Foreskin fibroblast (primary cell): ENCODE measurements at places on chromosomes 2 and 18.

GRCh38 chr2:195622966-195623365 lies 34.1 kb upstream of the SLC39A10 start:
- no peak for DNase-seq

DNA sequence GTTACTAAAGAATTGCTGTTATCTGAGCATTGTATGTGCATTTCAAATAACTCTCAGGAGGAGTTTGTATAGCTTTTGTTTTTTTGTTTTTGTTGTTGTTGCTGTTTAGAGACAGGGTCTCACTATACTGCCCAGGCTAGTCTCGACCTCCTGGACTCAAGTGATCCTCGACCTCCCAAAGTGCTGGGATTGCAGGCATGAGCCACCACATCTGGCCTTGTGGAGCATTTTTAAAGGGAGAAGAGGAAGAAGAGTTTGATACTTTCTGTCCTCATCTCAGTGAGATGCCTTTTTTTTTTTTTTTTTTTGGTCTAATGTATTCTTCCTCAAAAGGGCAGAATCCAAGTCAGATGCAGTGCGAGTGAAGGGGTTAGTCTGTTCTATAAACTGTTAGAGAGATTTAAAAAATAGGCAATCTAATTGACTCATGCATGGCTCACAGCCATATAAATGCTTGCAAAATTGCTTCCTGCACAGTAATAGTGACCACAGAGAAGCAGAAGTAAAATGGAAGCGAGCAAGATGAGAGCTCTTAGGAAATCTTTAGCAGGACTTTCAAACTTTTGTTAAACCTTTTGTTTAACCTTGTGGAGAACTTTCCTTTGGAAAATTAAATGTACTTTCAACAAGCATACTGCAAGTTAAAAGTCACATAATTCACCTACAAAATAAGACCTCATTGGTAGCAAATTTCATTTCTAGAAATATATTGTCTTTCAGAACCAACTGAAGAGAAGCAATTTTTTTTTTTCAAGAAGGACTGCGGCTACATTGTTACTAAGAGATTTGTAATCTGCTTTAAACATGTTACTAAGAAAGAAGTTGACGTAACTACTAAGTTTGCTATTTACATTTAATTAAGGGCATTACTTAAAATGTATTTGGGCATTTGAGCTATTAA lies 52.3 kb upstream of the ROCK1 start:
- DNase-seq: peak; percentile 92

GRCh38 chr2:199414001-199414400 lies 43.7 kb downstream of the SATB2 start:
- DNase-seq: no peak

DNA sequence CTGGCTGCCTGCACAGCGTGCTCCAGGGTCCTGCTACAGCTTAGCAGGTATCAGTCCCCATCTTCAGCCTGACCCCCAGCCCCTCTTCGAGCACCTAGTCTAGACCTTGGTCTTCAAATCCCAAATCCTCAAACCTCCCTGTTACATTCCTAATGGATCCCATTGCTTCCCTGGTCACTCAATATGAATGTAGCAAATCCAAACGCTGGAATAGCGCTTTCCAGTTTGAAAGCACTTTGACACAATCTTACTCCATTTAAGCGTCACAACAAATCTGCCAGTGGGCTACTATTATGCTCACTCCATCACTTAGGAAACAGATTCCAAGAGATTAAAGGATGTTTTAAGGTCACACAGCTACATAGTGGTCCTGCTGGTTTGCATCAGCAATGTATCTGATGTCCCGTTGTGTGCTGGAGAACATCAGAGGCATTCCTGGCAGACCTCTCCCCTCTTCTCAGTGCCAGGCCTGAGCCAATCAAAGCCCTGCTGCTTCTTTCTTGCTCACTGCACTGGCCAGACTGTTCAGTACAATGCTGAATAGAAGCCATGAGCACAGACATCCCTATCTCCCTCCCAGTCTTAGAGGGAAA lies 11.1 kb upstream of the INO80C start:
- no peak for DNase-seq

- no peak for DNase-seq
These were observed 38.5 kb downstream of the PNO1 start for GRCh38 chr2:68196120-68196716.

DNA sequence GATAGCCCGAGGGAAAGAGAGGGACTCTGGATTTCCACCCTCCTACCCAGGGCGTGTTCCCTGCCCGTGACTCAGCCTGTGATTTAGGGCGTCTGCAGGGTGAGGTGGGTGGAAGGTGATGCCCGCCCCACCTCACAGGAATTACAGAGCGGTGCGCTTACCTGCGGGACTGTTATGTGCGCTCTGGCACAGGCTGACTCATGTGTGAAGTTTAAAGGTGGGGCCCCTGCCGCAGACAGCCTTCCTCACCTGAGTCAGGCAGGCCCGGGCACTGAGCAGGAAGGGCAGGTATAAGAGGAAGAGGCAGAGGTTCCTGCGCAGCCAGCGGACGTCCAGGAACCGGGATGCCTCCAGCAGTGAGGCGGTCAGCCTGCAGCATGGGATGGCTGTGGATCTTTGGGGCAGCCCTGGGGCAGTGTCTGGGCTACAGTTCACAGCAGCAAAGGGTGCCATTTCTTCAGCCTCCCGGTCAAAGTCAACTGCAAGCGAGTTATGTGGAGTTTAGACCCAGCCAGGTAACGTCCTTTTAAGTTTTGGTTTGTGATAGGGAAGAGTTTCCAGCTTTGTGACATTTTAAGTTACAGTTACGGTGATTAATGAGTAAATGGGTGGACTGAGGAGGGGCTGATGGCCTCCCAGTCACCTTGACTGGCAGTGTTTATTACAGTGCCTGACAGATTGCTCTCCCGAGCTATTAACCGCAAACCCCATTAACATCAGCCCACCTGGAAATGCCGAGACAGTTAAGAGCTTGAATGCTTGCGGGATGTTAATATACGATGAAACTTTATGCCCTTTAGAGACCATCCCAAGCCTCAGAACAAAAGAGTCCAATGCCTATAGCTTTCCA lies 141.6 kb upstream of the TTC39C start:
- DNase-seq: no peak

GRCh38 chr2:99939135-99939534 lies 203.3 kb downstream of the AFF3 start:
- no peak for DNase-seq

GRCh38 chr2:138997346-138997745 lies 217.2 kb upstream of the NXPH2 start:
- no peak for DNase-seq

DNA sequence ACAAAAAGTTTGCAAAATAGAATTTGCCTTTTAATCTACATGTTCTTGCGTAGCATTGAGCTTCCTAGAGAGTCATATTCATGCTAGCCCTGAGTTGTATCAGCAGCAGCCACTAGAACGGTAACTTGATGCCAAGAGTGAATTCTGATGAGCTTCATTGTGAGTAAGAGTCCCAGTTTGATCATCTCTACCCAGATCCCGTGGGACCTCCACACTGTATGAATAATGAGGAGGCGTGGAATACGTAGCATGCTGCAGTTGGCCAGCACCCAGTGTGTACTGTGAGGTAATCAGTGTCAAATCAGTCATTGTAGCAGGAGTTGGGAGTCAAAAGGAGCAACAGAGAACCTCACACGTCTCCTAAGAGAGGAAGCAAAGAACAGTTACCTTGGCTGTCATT lies 197.9 kb downstream of the NEDD4L start:
- peak; percentile 82 for DNase-seq

DNA sequence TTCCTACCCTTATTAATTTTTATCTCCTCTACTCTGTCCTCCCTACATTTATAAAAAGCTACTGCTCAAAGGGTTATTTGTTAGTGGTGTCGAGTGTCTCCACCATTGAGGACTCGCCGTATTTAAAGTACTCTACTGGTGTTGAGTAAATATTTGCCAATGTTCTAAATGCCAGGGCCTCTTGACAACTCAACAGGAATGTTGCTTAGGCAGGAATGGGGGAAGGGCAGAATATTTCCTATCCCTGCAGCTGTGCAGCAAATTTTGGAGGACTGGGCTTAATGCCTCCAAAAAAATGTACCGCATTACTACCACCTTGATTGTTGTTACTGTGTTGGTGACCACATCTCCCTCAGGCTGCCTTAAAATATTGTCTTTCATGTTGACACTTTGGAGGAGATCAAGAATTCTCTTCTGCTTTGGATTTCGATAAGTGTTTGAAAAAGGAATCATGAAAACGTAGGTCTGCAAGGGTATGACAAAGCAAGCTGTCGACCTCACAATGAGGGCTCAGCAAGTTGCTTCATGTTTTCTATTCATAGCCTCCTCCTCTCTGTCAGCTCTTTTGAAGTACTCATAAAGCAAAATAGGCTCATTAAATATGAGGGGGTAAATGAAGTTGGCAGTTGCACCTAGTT lies 84.3 kb downstream of the EFEMP1 start:
- DNase-seq: peak; percentile 17

DNA sequence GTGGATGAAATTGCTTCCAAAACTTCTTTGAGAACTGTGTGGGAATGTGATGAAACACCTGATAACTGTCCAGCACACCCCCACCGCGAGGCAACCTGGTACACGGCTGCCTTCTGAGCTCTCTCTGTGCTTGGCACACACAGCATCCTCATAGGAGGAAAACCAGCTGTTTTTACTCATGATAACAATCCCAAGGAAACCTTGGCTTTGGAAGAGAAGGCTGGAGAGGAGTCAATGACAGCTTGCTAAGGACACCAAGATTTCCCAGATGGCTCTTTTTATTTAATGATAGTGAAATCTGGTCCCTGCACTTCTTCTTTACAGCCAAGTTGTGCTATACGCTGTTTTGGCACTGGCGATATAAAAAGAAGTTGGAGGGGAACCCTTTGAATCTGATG lies 232.5 kb upstream of the FN1 start:
- DNase-seq: no peak

GRCh38 chr18:45688113-45688512 lies 35.9 kb upstream of the SLC14A1 start:
- DNase-seq: peak; percentile 53

GRCh38 chr2:239337877-239338484 lies 62.8 kb downstream of the HDAC4 start:
- DNase-seq: no peak

- no peak for DNase-seq
These were observed 114.9 kb upstream of the SULT1C3 start for GRCh38 chr2:108124736-108125495.

DNA sequence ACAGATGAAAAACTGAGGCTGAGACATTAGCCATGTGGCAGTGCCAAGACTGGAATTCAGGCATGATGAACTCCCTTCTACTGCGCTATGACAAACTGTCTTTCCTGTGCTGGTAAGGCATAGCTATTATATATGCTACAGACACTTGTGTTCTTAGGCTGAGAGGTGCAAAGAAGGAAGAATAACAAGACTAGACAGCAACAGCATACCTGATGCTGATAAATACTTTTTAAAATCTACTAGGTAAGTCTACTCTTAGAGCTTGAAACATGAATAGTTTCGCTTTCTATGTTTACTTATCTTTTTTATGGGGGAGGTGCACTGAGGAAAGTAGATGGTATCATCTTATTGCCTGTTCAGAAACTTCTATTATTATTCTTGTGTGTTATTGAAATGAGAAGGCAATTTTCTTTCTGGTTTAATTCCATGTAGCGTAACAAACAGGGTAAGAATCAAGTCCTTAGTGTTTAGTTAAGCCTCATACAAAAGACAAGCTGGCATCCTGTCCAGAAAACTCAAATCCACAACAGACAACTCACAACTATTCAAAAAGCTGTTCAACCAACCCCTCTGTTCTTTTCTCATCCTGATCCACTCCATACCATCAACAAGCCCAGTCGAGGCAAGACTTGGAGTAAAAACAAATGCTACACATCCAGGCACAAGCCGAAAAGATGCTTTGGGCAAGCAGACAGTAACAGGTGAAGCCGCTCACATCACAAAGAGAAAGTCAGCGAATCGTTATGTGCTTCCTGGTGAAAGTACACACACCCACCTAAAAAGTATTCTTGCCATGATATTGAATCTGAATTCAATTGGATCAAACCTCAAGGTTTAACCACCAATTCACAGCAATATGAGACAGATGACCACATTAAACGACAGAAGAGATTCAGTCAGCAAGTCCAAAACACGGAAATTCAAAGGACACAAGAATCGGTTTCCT lies 1.5 kb downstream of the TTC32 start:
- no peak for DNase-seq

- no peak for DNase-seq
These were observed 20.3 kb upstream of the KIDINS220 start for GRCh38 chr2:8857709-8858108.

DNA sequence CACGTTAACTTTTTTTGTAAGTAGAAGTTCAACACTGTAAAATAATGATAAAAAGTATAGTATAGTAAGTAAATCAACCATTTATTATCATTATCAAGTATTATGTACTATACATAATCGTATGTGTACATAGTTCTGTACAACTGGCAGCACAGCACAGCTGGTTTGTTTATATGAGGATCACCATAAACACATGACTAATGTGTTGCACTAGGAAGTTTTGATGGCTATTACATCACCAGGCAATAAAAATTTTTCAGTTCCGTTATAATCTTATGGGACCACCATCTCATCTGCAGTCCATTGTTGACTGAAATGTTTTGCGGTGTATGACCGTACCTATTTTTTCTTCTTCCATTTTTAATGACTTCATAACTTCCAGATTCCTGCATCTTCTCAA lies 39.2 kb upstream of the ZNF385B start:
- DNase-seq: peak; percentile 23

- peak; percentile 64 for DNase-seq
These were observed at the start of gene ANKRD29 for GRCh38 chr18:23662309-23663263. ANKRD29 (minus strand) TSS chr18:23662911; CDS start chr18:23662730, 181 bp downstream.

- no peak for DNase-seq
These were observed 172.8 kb downstream of the DCDC2C start for GRCh38 chr2:3876221-3876620.

DNA sequence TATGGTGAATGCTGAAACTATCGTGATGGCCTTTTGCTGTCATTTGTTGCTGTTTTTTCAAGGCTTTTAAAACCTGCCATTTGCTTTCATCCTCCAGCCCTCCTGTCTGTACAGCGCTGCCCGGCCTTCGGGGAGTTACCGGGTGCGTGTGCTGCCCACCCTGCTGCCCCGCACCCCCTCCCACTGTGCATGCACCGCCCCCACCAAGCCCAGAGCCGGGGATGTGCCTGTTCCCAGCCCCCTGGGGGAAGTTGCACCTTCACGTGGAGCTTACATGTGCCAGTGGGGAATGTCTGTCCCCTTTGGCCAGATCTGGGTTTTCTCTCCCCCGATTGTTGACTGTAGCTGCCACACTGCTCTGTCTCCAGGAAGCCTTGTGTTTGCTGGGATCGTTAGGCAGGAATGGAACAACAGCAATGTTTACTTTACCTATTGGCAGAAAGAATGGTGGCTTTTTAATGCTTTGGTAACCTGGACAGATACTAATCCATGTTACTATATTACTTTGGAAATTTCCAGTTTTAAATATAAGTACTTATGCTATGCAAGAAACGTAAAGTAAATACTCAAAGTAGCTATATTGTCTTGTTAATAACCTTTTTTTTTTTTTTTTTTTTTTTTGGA lies 64.8 kb upstream of the RBM44 start:
- no peak for DNase-seq
